Posterior cingulate gyrus (tissue), 11 donors: ENCODE measurements at places on chromosomes 2 and 18.

GRCh38 chr2:143422681-143423080, 293.5 kb downstream of the ARHGAP15 start:
- no peak for DNase-seq

GRCh38 chr18:25493401-25493800, 141.4 kb upstream of the ZNF521 start:
- no peak for DNase-seq

GRCh38 chr18:3540805-3541548, 91.0 kb downstream of the TGIF1 start:
- no peak for DNase-seq

DNA sequence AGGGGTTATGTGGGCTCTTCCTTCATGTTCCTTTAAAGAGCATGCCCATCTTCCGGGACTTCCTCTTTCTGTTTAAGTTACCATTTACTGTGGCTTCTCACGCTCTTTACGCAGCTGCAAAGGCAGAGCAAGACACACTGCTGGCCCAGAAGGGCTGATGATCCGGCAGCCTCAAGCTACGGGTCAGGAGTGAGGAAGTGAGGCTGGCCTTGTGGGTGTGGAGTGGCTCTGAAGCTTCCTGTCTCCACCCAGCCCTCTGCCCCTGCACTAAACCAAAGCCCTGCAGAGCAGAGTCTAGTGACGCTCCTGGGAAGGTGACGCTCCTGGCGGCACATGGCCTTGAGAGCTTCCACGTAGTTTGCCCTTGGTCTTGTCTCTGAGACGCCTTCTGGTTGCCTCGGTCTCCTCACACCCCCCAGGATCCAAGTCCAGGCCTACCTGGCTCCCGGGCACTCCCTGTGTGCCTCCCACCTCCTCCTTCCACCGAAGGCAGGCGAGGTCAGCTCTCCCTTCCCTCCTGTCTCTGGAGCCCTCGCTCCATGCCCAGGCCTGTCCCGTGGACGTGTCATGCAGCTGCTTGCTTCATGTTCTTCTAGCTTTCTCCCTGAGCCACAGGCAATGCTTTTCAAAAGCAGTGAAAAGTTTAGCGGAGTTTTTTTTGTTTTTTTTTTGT, 50.3 kb downstream of the ARL4C start:
- no peak for DNase-seq

GRCh38 chr2:46259777-46260168, 37.4 kb upstream of the EPAS1 start:
- no peak for DNase-seq

DNA sequence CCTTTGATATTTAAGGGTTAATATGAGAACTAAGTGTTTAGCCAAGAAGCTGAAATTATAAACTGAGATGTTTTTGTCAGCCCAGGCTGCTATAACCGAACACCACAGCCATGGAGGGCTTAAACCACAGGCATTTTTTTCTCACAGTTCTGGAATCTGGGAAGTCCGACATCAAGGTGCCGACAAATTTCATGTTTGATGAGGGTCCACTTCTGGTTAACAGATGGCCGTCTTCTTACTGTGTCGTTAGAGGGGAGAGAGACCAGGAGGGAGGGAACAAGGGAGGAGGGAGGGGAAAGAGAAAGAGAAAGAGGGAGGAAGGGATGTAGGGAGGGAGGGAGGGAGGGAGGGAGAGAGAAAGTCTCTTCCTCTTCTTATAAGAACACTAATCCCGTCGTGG, 6.5 kb upstream of the CNDP2 start:
- no peak for DNase-seq

DNA sequence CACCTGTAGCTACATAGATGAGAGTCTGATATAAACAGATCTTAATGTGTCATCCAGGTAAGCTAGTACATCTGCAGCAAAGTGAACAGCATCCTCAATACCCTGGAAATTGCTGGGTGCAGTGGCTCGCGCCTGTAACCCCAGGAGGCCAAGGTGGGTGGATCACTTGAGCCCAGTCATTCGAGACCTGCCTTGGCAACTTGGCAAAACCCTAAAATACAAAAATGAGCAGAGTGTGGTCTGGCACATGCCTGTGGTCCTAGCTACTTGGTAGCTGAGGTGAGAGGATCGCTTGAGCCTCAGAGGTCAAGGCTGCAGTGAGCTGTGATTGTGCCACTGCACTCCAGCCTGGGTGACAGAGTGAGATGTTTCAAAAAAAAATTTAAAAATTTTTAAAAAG, 233.9 kb upstream of the SP5 start:
- DNase-seq, result no peak

DNA sequence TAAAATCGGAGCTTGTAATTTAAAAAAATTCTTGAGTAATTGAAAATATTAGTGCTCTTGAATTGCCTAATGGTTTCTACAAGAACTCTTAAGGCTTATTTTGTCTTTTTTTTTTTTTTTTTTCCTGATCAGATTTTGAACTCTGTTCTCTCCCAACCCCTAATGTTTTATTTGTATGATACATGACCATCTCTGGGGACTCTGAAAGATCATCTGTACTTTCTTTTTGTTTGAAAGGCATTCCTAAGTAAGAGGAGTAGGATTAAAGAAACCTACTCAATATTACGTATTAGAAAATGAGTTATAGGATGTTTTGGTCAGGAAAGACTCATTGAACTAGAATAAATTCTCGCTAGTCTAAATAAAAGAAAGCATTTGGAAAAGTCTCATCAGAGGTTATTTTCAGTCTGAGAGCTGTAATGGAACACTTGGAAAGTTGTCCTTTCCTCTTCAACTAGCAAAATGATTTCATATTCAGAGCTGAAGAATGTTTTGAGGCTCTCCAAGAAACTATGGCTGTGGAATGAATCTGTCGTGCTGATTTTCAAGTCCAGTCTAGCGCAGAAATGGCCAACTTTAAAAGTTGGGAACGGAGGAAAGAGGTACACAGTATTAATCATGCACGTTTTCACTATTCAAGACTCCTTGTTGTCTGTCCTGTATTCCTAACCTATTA, 182.7 kb downstream of the PRPF40A start:
- no peak for DNase-seq

DNA sequence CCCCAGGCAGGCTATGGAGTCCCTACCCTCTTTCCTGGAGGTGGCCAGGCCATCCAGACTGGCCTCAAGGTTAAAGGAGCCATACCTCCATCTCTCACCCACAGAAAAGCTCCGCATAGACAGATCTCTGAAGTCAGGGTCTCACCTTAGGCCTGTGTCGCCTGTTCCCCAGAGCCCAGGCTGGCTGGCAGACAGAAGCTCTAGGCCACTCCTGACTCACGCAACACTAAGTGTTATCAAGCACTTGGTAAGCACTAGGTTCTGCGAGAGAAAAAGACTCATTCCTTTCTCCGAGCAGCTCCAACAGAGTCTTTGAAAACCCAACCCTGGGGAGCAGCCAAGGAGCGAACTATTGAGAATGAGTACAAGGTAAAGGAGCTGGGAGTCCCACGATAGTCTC, 6.1 kb downstream of the SMAD7 start:
- no peak for DNase-seq

- DNase-seq, result no peak
Measured at GRCh38 chr2:127041259-127041970, 65.5 kb downstream of the BIN1 start.

GRCh38 chr2:224309176-224309575, 92.7 kb downstream of the FAM124B start:
- DNase-seq, result no peak

DNA sequence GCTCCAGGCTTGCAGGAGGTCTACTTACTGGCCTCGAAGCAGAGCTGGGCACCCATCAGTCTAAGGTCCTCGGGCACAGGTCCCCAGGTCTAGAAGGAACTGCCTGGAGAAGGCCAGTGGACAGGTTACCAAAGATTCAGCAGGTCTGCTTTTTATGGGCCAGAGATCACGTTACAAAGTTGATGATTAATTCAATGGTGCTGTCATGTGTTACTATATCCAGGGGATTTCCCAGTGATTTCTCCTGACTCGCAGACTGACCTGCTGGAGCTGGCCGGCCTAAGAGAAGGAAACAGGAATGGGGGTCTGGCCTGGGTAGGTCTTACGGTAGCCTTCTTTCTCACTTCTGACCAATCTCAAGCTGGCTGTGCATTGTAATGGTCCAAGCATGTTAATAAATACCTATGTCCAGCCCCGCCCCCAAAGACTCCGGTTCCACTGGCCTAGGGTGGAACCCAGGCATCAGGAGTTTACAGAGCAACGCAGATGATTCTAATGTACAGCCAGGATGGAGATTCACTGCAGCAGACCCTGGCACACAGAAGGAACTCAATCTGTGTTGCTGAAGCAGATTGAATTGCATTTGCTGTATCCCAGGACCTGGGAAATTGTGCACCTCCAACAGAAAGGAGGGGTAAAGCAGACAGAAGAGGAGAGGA, at the start of gene NEURL3:
TSS of gene NEURL3 (minus strand) at position 127 of the 659 bp plus-strand sequence. CDS start at position 56, 71 bp downstream.
- no peak for DNase-seq

- no peak for DNase-seq
Measured at GRCh38 chr2:240390091-240391073, 45.1 kb upstream of the GPC1 start.

GRCh38 chr2:45046786-45047185, 37.5 kb upstream of the SIX2 start:
- DNase-seq, result no peak

DNA sequence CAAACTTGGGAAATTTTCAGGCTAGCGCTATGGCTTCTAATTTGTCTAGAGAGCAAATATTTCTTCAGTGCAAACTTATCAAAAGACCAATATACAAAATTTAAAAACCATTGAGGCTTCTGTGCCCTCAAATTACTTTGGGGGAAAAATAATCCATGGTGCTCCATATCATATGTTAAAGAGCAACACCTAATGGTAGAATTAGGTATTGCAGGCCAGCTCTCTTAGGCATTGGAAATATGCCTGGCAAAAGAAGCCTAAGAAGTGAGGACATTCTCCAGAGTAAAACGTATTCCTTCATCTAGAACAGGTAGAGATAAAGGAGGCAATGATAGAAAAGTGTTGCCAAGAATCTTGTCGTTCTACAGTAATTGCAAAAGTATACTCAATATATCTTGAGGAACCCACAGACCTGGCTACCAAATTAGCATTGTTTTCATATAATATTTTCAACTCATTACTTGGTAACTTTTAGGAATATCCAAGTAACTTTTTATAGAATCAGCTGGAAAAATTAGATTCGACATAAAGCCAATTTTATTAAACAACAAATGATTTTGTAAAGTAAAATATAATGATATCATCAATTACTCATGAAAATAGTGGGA, 401.1 kb downstream of the BCL11A start:
- DNase-seq, result no peak

DNA sequence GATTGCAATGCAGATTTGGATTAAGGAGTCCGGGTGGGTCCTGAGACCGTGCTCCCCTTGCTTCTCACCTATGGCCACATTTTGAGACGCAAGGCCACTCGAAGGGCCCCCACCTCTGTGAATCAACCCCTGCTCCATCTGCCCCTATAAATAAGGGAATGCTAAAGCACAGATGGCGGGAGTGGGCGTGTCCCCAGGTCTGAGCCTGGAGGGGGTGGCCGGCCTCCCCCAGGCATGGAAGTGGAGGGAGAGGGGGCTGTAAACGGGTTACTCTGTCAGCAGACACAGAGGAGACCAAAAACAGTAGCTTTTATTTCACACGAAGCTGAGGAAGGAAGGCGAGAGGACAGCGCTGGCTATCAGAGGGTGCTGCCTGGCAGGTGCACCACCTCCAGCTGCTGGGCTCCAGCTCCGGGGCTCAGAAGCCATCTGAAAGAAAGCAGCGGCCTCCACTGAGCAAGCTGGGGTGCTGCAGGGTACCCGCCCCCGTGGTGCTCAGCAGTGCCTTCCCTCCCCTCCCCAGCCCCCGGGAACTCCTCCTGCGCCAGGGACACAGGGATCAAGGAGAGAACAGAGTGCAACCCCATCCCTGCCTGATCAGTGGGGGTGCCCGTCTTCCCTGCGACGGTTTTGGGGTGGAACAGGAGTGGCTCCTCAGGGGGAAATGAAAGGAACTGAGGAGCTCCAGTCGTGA, 56.7 kb upstream of the RAB6C start:
- no peak for DNase-seq

DNA sequence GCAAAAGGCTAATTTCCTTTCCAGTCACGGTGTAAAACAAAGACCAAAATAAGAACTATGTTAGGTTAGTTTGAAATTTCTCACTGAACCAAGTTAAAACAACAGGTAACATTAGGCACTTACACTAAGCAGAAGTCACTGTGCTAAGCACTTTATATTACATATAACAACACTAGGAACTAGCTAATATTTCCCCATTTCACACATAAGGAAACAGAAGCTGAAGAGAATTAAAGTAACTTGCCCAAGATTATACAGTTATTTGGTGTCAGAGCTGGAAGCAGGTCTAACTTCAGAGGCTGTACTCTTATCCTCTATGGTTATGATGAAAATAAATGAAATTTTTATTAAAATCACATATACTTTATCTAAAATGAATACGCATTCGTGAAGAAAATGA, 5.9 kb downstream of the ITSN2 start:
- DNase-seq, result no peak

DNA sequence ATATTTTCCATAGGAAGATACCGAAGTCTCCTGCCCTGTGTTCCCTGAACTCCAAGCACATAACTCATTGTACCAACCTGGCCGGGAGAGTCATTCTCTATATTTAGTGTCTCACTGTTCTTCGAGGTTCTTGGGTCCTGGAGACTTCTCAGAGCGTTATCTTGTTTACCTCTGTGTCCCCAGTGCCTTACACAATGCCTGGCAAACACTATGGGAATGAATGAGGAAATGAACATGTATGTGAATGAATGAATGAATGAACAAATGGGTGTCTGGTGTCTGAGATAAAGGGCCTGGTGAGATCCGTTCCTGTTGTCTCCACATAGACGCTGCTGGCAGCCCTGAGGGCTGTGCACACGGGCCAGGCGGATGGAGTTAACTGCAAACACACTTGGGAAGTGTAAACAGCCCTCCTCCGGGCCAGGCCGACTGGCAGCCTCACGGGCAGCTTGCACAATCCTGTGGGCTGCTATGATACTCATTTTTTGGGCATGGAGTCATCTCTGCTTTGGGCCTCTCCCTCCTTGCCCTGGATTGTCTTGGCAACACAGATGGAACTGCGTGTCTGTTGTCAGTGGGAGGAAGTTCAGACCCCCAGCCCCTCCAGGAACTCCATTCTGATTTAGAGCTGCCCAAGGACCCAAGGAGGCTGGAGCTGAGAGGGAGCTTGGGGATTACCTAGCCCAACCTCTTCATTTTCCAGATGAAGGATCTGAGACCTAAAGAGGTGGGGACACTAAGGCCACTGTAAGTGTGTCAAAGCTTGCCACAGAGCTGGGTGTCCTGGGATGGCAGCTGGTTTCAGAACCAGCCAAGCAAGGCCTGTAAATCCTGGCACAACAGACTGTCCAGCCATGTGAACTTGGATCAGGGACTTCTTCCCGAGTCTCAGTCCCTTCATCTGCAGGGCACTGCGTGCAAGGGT, 124.4 kb downstream of the INHBB start:
- no peak for DNase-seq

GRCh38 chr2:37366773-37367172, 22.3 kb downstream of the QPCT start:
- DNase-seq, result no peak

GRCh38 chr2:172554352-172555271, 1.3 kb upstream of the PDK1 start:
- DNase-seq, result no peak
